ENCODE measurements at places on chromosomes 6 and 20. TPM values are rescaled to one million over a fixed set of nuclear protein-coding genes. Genes with fewer than 3 reads are reported as not detected.

OR2H1 gene
- total RNA-seq, result not detected

HLA-DRB1 gene
- 9.5 TPM for total RNA-seq

PRDM13 gene
- total RNA-seq, result not detected

ASIP gene
- total RNA-seq, result not detected

GSTA1 gene
- total RNA-seq, result not detected

PBOV1 gene
- total RNA-seq, result not detected

SLC13A3 gene
- not detected for total RNA-seq

PPP1R16B gene
- 45.5 TPM for total RNA-seq

ORC3 gene
- total RNA-seq, result 42.5 TPM

SEMG1 gene
- not detected for total RNA-seq

FNDC11 gene
- total RNA-seq, result 0.10 TPM

PAX1 gene
- total RNA-seq, result not detected

GRCh38 chr6:142659661-142660060 is 285.3 kb downstream of the HIVEP2 start:
- no peak for DNase-seq

DNA sequence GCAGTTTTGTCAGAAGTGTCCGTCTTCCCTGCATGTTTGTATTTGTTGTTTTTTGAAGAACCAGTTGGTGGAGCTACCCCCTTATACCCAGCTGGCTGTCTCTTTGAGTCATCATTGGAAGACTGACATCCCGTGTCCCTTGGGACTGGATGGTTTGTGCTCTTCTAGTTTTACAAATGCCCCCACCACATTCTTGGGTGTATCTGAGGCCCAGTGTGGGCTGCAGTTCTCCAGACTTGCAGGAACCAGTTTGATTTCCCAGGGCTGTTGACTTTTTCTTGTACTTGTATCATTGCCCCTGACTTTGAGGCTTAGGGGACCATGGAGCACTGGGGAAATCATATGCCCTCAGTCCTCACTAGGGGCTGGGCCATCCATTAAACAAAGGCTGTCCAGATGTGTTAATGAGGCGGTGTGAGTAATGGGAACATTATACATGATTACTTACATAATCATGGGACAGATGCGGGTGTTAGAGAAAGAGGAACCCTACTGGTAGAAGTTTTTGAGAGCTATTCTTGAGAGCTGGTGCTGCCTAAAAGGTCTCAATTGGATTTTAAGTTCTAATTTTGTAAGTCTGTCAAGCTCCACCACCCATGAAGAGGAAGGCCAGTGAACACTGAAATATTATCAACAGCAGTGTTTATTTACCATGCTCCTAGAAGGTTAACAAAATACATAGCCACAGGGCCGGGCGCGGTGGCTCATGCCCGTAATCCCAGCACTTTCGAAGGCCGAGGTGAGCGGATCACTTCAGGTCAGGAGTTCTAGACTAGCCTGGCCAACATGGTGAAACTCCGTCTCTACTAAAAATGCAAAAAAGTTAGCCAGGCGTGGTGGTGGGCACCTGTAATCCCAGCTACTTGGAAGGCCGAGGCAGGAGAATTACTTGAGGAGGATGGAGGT is 8.5 kb downstream of the JARID2 start:
- DNase-seq, result no peak

- no peak for DNase-seq
These were observed at the start of gene PRL for GRCh38 chr6:22296936-22297335. Gene PRL (minus strand): TSS chr6:22297036. CDS start chr6:22296982, 54 bp downstream.

DNA sequence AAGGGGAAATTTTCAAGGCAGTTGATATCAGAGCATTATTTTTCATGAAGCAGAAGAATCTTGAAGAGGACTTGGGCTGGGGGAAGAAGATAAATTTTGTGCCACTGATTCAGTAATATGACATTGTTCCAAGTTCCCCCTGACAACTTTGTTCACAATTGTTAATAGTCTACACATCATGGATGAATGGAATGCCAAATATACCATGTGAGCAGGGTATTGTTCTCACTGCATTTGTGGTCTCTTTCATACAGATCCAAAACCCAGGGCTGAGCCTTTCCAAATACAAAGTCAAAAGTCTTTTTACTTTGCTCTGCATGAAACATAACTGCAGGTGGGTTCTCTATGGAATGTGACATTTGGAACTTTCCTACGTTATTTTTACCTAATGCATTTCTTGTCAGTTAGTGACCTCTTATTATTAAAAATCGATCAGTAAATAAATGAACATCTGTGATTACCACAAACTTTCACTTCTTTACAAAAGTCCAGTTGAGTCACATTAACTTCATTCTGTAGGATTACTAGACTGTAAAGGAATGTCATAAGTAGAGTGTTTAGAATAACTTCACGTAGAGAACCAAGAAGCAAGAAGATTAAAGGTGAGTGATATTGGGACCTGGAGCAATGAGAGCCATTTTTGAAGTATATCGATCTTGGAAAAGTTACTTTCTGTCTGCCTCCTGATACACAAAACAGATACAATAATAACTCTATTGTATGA is 100.9 kb downstream of the RCAN2 start:
- no peak for DNase-seq

GRCh38 chr20:8272766-8273165 is 140.7 kb downstream of the PLCB1 start:
- no peak for DNase-seq

DNA sequence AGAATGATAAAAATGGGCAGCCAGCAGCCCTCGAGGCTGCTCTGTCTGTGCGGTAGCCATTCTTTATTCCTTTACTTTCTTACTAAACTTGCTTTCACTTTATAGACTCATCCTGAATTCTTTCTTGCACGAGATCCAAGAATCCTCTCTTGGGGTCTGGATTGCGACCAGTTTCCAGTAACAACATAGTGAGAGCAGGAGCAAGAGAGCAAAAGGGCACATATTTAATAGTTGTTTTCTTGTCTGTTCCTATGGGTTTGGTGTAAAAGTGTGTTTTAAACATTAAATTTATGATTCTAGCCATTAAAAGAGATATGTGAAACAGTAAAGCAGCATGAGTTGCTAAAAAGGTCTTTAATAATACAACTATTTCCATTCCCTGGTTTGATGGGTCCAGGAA is 78.8 kb upstream of the OPRM1 start:
- DNase-seq, result no peak

DNA sequence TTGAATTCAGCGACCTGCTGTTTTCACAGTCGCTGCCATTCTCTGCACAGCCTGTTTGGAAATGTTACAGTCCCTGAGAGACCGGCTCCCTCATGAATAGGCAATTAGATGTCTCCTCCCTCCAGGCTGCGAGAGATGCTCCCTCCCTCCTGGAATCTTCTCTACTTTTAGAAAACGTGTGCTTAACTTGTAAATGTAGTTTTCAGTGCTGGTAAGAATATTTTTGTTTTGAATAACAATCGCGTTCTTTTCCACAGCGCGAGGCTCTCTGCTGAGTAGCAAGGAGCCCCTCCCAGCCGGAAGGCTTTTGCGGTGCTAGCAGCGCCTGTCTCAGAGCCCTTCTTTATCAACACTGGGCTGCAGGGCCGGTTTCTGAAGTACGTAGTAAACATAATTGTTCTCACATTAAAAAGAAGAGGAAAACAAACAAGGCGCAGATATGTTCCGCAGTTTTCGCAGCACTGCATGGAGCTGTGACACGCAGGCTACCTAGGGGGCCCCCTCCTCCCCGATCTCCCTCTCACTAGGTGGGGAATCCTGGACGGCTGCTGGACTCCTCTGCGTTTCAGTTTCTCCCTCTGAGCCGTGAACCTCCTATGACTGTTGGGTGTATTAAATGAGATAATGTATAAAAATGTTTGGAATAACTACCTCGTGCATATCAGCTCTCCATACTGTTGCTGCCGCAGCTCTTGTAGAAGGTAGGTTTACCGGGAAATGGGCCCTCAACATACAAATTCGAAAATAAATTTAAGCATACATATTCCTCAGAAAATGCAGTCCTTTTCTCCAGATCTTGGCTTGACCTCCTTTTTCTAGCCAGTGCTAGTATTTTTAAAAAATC is 79.0 kb upstream of the SPACA1 start:
- DNase-seq, result no peak

- no peak for DNase-seq
These were observed 594.8 kb upstream of the ARID1B start for GRCh38 chr6:156182356-156182755.

DNA sequence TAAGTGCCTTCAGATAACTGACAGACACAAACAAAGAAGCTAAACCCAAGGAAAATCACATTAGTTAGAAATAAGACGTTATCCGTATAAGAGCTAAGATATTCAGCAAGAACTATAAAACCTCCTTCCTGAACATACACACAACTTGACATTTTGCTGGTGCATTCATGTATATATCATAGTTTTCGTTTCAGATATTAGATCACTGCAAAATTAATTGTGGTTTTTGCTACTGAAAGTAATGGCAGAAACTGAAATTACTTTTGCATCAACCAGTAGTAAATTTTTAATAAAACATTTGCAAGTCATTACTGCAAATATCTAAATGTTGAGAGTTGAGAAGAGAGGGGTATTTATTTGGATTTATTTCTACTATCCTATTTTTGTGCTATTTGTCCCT is 26.1 kb upstream of the KCNQ5 start:
- no peak for DNase-seq

GRCh38 chr6:26103141-26103769 is 16.0 kb downstream of the HFE start:
- DNase-seq, result no peak

- no peak for DNase-seq
These were observed 24.5 kb upstream of the SMIM29 start for GRCh38 chr6:34273242-34273805.

GRCh38 chr6:148999929-149000468 is 253.2 kb downstream of the UST start:
- no peak for DNase-seq

DNA sequence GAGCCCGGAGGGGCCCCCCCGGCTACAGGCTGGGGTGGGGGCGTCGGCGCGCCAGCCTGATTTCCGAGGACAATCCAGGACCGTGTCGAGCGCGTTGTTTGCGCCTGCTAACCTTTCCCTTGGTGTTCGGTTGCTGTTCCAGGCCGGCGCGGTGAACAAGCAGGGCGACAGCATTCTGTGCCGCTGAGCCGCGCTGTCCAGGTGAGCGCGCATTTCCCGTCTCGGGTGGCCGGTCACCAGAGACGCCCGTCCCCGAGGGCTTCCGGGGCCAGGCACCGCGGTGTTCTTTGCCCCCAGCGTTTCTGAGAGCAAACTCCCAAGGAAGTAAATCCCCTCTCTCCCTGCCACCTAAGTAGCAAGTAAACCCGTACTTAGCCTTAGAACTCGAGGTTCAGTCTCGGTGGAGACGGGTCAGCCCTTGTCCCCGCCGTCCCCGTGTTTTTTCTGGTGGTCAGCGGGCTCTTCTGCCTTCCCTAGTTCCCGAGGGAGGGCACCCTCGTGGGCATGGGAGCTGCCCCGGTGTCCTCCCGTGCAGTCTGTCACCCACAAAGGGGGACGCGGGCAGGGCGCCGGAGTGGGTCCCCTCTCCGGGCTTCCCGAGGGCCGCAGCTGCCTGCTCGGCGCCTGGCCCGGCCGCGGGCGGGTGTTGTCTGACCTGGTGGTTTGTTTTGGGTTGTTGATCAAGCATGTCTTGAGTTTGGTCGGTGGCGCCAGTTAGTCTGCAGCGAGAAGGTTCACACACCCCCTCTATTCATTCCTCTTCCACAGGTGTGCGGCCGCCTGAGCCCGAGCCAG is 1.5 kb downstream of the ID4 start:
- peak; percentile 3 for DNase-seq

- DNase-seq, result no peak
These were observed 46.8 kb downstream of the CEP43 start for GRCh38 chr6:167045828-167046580.

DNA sequence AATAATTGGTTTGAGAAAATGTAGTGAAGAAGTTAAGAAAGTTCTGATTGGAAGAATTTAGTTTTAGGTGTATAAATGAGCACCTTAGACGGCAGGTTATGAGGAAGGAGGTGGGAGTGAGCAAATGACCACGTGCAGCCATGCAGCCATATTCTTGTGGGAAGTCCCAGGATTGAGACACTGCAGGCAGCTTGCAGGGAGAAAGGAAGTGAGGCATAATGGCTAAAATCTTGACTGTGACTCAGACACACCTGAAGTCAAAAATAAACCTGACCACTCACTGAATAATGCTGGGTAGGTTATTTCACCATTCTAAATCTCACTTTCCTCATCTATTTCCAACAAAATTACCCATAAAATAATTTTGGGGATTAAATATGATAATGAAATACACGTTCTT is 16.6 kb downstream of the DSE start:
- no peak for DNase-seq

DNA sequence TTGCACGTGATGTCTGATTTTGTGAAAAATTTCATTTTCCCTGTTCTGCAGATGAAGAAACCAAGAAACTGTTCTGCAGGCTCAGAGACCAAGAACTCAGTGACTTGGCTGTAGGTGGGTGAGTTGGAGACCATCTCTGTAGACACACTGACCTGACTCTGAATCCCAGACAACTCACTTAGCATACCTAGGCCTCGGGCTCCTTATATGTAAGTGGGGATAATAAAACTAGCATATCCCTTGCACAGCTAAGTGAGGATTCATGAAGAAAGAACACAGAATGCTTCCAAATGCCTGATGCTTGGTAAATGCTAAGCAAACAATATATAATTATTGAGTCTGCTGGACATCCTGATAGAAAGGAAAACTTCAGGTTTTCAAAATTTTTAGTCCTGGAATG is 70.8 kb downstream of the B3GAT2 start:
- DNase-seq, result no peak

DNA sequence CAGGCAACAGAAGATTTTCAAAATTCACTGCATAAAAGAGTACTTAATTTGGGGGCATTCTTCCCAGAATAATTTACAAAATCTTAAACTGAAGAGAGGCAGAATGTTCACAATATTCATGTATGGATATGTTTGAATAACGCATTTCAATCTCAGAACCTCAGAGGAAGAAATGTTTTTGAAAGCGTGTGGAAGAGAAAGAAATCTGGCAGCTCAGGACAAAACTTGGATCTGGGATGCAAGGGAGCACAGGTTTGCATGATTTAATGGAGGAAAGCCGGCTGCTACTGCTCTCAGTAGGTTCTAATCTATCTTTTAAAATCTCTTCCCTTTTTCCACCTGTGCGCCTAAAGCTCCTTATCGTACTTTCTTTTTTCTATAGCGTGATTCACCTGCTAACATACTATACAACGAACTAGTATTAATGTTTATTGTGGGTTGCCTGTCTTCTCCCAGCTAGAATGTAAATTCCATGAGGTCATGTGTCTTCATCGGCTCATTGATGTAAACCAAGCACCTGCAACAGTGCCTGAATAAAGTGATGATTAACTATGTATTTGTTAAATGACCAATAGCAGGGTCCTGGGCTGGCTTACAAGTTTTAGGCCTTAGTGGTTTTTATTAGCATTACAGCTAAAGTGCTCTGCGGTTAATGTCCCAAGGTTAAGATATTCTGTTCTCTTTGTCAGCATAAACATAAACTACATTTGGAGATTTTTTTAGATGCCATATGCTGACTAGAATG is 15.3 kb downstream of the PRL start:
- DNase-seq, result no peak
